ENCODE measurements at places on chromosomes 12 and 14. TPM values are rescaled to one million over a fixed set of nuclear protein-coding genes. Genes with fewer than 3 reads are reported as not detected.

GRCh38 chr14:99325016-99325415, 53.0 kb upstream of the BCL11B start:
- no peaks in the 10 kb centered on the region for H3K36me3 ChIP-seq
- H3K27me3 ChIP-seq = peaks cover 32% of the 10 kb centered on the region
- H3K27ac ChIP-seq = no peak overlapping the region
- no peak for DNase-seq
- no peaks in the 10 kb centered on the region for H3K4me1 ChIP-seq

DNA sequence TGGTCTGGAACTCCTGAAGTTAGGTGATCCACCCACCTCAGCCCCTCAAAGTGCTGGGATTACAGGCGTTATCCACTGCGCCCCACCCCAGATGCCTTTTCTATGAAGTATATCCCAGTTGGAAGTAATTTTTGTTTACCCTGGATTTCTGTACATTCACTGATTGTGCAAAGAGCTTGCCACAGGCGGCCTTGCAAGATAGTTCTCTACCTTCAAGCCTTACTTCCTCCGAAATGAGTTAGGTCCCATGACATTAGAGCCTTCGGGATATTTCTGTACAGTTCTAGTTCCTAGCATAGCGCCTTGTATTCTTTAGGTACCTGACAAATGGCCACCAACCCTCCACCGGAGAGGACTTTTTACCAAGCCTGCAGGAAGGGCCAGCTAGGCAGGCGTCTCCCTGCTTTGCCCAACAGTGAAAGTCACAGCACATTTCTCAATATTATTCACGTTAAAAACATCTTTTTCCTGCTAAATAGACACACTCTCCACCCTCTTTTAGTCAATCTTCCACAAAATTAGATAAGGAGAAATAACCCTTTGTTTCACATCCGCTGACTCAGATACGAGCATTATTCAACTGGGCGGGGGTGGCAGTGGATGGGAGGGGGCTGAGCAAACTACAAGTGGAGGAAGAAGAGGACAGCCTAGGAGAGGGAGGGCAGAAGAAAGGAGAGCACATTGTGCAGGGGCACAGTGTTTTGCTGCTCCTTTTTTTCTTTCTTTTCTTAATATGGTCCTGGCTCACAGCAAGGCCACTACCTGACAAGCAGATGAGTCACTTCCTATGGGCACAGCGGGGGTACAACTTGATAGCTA, 40.0 kb upstream of the CAPRIN2 start:
- H3K27ac ChIP-seq = peak overlapping the region; percentile 56
- H3K4me1 ChIP-seq = peaks cover 3% of the 10 kb centered on the region
- no peak for DNase-seq

DNA sequence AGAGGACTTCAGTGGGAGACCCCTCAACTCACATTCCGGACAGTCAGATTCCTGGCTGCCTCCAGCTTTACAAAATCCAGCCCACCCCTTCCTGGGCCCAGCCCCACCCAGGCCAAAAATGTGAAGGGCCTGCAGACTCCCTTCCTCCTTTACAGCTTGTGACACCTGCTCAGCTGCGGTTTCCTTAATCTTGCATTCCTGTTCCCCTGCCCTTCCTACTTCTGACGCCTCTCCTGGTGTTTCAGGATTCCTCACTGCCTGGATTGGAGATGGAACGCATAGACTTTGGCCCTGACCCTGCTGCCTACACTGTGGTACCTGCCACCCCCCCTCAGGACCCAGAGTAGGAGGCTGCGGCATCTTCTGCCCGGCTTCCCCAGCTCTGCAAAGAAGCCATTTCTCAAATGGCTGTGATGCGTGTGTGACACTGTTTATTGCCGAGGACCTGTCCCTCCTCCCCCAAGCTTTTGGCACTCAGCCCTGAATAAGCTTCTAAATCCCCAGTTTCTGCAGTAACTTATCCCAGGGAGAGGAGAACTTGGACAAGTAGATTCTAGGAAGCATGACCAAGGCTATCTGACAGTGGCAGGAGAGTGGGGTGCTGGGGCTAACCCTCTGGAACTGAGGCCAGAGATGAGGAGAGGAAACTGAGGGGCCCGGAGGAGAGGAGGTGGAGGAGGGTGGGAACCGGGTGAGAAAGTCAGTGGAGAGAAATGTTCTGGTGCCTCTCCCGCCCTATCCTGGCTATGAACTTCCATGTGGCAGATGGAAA, 24.9 kb upstream of the BCDIN3D start:
- H3K4me1 ChIP-seq = peaks cover 6% of the 10 kb centered on the region
- no peak overlapping the region for H3K4me3 ChIP-seq
- no peaks in the 10 kb centered on the region for H3K27me3 ChIP-seq
- H3K36me3 ChIP-seq = no peaks in the 10 kb centered on the region
- peak overlapping the region; percentile 67 for H3K27ac ChIP-seq
- DNase-seq = no peak

- no peaks in the 10 kb centered on the region for H3K4me1 ChIP-seq
- no peak for DNase-seq
- H3K4me3 ChIP-seq = no peak overlapping the region
- H3K36me3 ChIP-seq = peaks cover 5% of the 10 kb centered on the region
- no peaks in the 10 kb centered on the region for H3K27me3 ChIP-seq
Measured at GRCh38 chr12:31984806-31985591, 25.8 kb downstream of the RESF1 start.

DNA sequence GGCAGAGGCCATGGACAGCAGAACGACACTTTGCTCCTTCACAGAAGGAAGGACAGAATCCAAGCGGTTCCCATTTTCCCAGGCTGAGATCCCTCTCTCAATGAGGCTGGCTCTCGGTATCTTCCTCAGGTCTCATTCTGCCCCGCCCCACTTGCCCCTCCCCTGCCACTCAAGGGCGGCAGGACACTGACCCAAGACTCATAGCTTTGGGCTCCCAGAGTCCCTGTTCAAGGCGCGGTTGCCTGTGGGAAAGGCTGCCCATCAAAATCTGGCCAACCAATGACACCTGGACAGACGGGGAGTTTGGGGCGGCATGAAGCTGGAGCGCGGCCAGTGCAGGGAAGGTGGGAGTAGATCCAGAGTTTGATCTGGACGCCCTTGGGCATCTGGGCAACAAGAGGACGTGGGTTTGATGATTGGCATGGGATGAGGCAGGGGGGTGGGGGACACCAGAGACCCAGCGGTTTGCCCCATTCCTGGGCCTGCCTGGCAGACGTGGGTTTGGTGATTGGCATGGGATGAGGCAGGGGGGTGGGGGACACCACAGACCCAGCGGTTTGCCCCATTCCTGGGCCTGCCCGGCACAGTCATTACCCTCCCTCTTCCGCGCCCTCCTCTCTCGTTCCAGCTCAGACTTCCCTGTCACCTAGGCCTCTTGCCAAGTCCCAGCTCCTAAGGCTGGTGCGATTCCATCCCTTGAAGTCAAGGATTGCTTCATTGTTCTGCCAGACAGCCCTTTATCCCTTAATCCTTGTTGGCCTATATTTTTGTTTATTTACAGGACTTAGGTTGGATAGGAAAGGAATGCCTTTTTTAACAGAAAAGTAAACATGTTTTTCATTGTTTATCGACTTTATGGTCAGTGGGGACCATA, 92.1 kb downstream of the NINJ2 start:
- H3K36me3 ChIP-seq = no peaks in the 10 kb centered on the region
- H3K27ac ChIP-seq = peak overlapping the region; percentile 97
- peak overlapping the region; percentile 71 for H3K4me3 ChIP-seq

Gene TMEM229B
- 10.2 TPM for total RNA-seq

DNA sequence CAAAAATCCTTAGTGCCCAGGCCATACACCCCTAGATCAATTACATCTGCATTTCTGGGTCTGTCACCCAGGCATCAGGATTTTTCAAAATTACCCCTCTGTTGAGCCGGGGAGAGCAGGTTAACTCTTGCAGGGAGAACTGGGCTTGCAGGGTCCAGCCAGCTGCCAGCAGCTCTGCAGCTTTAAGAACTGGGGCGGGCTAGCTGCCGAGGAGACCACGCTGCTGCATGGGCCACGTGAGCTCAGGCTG, at the start of gene DGLUCY:
Gene DGLUCY (plus strand): TSS at position 245 of the 250 bp plus-strand sequence. CDS start 46,222 bp downstream, outside the sequence.
- peak within 1 kb of the TSS; percentile 95 for H3K27ac ChIP-seq
- DNase-seq = no peak
- peak within 1 kb of the TSS; percentile 77 for H3K4me3 ChIP-seq

Gene RNASE1
- total RNA-seq = 303 TPM

- H3K4me3 ChIP-seq = no peak overlapping the region
- H3K4me1 ChIP-seq = no peaks in the 10 kb centered on the region
- no peak overlapping the region for H3K27ac ChIP-seq
- DNase-seq = no peak
- H3K36me3 ChIP-seq = no peaks in the 10 kb centered on the region
- no peaks in the 10 kb centered on the region for H3K27me3 ChIP-seq
Measured at GRCh38 chr12:52660934-52661499, 9.0 kb upstream of the KRT2 start.

GRCh38 chr12:56983386-56983785, 23.0 kb downstream of the ZBTB39 start:
- H3K27me3 ChIP-seq = no peaks in the 10 kb centered on the region
- H3K4me3 ChIP-seq = no peak overlapping the region
- DNase-seq = no peak
- H3K36me3 ChIP-seq = no peaks in the 10 kb centered on the region
- no peak overlapping the region for H3K27ac ChIP-seq
- H3K4me1 ChIP-seq = peaks cover 6% of the 10 kb centered on the region

- H3K27me3 ChIP-seq = no peaks in the 10 kb centered on the region
- no peaks in the 10 kb centered on the region for H3K4me1 ChIP-seq
- no peak for DNase-seq
- H3K36me3 ChIP-seq = no peaks in the 10 kb centered on the region
Measured at GRCh38 chr12:30974746-30975500, 48.4 kb downstream of the TSPAN11 start.

DNA sequence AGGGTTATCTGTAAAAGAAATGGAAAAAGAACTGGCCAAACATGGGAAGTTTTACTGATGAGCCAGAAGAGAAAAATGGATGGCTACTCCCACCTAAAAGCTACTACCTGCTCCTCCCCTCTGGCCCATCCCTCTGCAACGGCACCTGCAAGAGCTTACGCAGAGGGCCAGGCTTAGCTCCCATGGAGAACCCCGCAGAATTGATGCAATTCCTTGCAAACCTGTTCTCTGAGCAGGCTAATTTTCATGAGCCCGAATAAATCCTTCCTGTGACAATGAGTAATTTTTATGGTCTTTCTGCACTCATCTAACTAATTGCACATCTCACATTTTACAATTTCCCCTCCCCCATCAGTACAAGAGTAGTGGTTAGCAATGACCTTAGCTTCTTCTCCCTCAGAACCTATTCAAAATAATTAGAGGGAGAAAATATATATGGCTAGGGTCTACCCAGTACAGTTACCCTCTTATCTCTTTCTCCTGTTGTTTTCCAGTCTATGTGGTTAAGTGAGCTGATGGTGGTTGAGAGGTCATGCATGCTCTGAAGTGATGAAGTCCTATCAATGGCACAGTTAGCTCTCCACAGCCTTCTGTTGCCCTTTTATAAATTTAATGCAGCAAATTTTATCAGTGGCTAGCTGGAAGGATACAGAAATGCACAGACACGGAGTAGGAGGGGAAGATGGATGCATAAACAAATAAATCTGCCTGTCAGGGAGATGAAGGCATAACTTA, 67.7 kb upstream of the NTF3 start:
- no peaks in the 10 kb centered on the region for H3K36me3 ChIP-seq
- no peaks in the 10 kb centered on the region for H3K27me3 ChIP-seq
- H3K27ac ChIP-seq = no peak overlapping the region
- no peaks in the 10 kb centered on the region for H3K4me1 ChIP-seq
- H3K4me3 ChIP-seq = no peak overlapping the region
- DNase-seq = no peak

Gene KIF5A
- total RNA-seq = 0.98 TPM

DNA sequence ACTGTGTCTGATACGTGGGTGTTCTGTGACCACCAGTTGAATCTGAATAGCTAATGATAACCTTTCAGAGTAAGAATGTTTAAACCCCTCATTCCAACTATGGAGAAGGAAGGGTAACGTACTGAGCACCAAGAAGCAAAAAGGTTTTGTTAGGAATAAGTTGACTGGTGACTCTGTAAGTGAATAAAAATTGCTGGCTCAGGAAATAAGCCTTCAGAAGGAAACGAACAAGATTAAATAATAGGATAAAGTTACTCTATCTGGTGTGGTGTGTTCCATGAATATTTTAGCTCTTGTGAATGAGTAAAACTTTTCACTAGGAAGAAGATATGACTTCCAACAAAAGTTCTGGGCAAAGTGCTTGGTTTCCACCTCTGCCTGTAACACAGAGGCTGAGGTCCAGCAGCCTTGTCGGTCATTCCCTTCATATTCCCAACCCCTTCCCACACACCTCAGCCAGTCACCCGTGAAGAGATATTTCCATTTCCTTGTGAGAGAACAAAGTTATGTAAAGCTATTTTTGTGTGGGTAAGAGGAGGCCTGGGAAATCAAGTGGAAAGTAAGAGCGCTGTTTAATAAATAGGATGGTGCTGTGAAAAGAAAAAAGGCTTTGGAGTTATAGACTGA, 47.1 kb downstream of the ARF6 start:
- no peaks in the 10 kb centered on the region for H3K27me3 ChIP-seq
- H3K4me3 ChIP-seq = no peak overlapping the region
- DNase-seq = no peak
- no peaks in the 10 kb centered on the region for H3K4me1 ChIP-seq
- H3K27ac ChIP-seq = no peak overlapping the region

- peaks cover 12% of the 10 kb centered on the region for H3K4me1 ChIP-seq
- no peak for DNase-seq
- peak overlapping the region; percentile 99 for H3K27ac ChIP-seq
- H3K4me3 ChIP-seq = peak overlapping the region; percentile 91
- H3K36me3 ChIP-seq = no peaks in the 10 kb centered on the region
Measured at GRCh38 chr12:50111395-50111692, 692 bp upstream of the COX14 start.

Gene GEMIN2
- 36.1 TPM for total RNA-seq

Gene KLHL33
- 0.29 TPM for total RNA-seq

DNA sequence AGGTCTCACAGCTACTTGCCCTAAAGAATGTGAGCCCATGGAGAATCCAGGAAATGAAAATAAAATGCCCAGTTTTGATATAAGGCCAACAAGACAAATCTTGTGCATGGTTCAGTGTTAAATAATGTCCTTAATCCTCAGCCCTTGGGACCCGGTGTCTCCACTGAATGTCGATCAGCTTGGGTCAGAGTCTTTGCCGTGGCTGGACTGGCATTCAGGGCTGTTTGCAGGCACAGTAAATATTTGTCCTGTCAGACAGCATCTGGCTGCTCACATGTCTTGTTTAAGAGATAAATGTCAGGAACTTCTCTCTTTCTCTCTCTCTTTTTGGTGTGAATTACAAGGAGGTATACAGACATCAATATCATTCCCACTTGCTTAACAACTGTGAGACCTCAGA, 452.5 kb downstream of the FUT8 start:
- DNase-seq = no peak
- H3K27ac ChIP-seq = no peak overlapping the region
- no peaks in the 10 kb centered on the region for H3K36me3 ChIP-seq
- H3K4me1 ChIP-seq = no peaks in the 10 kb centered on the region

Gene PRB3
- total RNA-seq = not detected

- H3K4me1 ChIP-seq = no peaks in the 10 kb centered on the region
- no peaks in the 10 kb centered on the region for H3K27me3 ChIP-seq
- no peak overlapping the region for H3K4me3 ChIP-seq
- H3K36me3 ChIP-seq = no peaks in the 10 kb centered on the region
- DNase-seq = no peak
- H3K27ac ChIP-seq = no peak overlapping the region
Measured at GRCh38 chr12:63888908-63889635, 44.6 kb downstream of the SRGAP1 start.

Gene CISTR
- total RNA-seq = not detected

Gene KERA
- 0.15 TPM for total RNA-seq
